Stimulated activated CD4-positive, alpha-beta T cell treated with anti-CD3 and anti-CD28 coated beads, TNF-alpha, amount 100 ng/mL, for 1 hour (primary cell): ENCODE measurements at places on chromosomes 2 and 18.

- no peak for DNase-seq
Measured at GRCh38 chr2:176468457-176469113, 199.3 kb downstream of the MTX2 start.

DNA sequence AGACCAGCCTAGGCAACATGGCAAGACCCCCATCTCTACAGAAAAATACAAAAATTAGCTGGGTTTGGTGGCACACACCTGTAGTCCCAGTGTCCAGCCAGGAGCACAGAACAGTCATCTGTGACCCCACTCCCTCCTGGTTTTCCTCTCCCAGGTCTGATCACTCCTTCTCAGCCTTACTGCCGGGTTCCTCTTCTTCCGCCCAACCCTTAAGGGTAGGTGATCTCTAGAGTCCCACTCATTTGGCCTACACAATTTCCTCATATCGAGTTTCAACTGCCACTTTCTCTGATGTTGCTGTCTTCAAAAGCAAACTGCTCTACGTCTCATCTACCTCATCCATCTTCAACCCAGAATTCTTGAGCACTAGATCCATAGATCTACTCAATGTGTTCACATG, 13.4 kb upstream of the MAT2A start:
- DNase-seq = no peak

- no peak for DNase-seq
Measured at GRCh38 chr18:8350628-8351027, 258.6 kb upstream of the RAB12 start.

DNA sequence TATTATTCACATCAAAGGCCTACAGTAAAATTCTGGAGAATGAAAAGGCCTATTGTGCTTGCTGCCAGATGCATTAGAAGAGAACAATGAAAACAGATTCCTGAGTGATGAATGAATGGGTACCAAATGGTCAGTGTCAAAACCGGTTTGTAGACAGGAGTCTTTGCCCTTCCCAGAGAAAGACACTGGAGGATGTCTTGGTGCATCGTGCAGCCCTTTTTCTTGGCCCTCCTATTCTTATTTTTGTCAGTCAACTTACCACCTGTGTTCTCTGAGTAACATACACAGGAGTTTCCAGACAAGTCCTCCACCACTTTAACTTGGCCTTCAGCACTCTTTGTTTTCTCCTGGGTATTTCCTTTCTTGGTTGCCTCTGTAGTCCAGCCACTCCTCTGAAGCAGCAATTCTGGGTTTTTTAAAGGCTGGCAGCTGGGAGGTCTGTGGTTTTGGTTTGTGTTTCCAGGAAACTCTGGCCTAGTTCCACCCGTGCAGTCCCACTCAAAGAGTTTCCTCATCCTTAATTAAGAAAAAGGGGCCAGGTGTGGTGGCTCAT, 29.4 kb downstream of the PSTPIP2 start:
- DNase-seq = no peak

GRCh38 chr18:32280188-32280783, 90.4 kb downstream of the MEP1B start:
- DNase-seq = no peak

DNA sequence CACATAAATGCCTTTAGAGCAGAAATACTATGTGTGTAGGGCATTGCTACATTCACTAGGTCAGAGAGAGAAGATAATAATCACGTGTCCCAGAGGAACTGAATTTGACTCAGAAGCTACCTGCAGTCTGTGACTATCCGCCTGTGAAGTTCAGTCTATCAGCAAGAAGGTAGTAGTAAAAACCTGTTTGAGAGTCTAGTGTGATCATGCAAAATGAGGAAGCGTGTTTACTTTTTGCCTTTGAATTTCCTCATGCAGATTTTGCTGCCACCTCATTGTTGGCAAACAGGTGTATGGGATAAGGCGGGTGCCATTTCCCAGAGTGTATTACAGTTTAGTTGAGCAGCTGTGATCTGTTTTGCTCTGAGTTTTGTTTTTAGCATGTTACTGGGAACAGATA, 403.9 kb upstream of the FANCL start:
- DNase-seq = no peak

DNA sequence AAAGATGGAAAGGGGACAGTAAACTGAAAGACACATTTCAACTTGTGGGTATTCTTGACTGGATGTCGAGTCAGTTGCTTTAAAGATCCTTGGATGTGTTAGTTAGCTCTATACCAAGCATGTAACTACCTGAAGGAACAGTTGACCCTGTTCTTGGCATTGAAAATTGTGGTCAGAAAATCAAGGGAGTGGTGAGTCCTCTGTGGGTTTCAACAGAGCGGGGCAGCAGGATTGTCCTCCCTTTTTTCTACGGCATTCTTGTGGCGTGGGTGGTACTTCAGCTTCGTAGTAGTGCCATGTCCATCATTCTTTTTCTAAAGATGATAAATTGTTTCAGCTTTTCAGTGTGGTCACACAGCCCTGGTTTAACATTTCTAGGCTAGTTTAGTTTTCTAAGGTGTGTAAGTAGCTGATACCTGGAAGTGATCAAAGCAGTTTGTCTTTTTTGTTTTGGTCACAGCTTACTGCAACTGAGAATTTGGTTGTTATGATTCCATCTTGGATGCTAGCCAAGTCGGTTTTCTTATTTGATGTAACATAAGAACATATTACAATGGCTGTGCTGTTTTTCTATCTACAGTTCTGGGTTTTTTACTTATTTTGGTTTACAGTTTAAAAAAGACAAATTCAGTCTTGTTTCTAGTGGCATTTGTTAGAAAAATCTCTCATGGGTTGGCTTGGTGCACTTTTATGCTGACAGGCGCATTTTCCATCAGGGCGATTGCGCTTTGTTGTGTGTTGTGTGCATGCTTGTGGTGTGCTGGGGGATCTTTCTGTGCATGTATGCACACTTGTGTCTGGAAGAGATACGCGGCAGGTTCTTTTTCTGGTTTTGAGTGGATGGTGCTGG, 84.7 kb downstream of the ZNF407 start:
- no peak for DNase-seq

DNA sequence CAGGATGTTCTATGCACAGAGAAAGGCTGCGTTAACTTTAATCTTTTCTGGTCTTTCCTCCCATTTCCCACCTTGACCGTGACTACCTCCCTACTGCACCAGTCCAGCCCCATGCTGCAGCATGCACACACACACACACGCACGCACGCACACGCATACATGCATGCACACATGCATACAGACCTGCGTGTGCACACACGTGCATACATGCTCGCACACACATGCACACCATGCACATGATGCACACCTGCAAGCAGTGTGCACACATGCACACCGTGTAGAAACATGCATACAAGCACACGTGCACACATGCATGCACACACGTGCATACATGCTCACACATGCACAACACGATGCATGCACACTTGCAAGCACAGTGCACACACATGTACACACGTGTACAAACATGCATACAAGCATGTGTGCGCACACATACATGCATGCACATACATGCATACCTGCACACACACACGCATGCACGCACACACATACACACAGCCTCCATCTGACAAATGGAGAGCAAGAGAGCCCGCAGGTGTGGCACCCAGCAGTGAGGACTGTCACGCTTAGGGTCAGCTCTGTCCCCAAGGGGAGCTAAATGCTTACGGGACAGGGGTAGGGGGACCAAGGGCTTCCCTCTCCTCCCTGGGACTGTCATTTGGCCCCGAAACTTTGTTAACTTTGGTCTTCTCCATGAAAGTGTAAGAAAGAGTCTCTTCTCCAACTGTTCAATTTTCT, 18.2 kb downstream of the SNORC start:
- no peak for DNase-seq

DNA sequence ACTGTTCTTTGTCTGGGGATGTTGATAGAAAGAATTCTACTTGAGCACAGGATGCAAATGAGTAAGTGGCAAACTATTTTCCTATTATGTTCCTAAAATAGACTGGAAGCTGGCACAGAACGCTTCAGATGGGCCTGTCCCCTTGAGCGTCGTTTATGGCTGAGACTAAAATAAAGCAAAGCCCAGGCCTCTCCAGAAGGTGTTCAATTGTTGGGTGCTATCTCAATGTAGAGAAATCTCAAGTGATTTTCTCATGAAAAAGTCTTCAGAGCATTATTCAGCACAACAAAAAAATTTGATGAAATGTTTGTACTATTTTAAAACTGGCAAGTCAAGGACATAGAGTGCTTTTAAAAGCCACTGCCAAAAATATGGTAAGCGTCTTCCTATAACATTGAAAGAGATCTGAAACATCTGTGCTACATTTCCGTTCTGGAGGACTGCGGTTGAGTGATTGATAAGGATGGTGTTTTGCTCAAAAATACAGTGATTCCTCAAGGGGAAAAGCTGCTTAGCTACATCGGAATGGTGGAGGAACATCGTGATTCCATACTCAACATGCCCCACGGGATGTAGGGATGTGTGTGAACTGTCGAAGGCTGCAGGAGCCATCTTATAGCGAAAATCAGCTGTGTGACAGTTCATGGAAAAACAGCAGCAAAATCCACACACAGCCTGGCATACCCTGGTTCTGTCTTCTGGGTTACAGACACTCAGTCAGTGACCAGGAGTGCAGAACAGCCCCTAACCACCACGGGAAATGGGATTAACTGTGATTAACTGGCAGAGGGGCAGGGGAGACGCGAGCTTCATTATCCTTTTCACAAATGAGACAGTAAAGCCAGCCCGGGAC, 10.4 kb upstream of the LRRFIP1 start:
- no peak for DNase-seq

GRCh38 chr2:222424276-222424728, at the start of gene SGPP2:
TSS of gene SGPP2 (plus strand) at chr2:222424543. CDS start at chr2:222424603, 60 bp downstream.
- no peak for DNase-seq

- no peak for DNase-seq
Measured at GRCh38 chr2:74915743-74916142, 42.7 kb upstream of the POLE4 start.

GRCh38 chr18:41989508-41989907, 34.5 kb downstream of the PIK3C3 start:
- no peak for DNase-seq

GRCh38 chr2:117858336-117858735, 43.8 kb downstream of the DDX18 start:
- no peak for DNase-seq

- no peak for DNase-seq
Measured at GRCh38 chr18:78781601-78781960, 198.0 kb upstream of the SALL3 start.

DNA sequence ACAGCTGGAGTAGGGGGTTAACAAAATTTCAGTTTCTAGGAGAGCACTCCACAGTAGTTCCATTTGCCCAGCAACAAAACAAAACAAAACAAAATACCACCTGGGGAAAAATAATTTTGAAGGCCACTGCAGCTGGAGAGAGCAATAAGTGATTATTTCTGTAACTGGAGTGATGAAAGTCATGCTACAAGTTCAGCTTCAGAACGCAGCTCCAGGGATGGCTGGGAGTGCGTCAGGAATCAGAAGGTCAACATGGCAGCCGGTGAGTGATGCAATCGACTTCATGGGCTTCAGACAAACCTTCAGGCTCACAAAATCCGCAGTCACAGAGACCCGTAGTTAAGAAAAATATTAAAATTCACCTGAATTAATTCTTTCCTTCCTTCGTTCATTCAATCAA, 41.0 kb downstream of the ABHD3 start:
- DNase-seq = no peak

DNA sequence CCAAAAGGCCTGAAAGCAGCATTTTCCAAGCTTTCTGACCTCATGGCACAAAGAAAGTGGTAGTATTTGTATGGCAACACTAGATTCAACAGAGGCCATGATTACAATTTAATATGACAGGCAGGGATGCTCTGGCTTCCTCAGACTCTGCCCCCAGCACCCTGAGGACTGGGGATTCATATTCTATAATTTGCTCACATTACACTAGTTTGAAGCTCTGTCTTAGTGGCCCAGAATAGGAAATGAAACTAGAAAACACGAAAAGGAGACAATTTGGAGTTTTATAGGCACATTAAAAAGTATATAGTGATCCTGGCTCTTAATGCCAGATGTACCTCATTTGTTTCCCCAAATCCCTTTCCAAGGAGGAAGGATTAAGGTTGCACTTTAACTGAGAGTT, 173.0 kb upstream of the STK17B start:
- no peak for DNase-seq

DNA sequence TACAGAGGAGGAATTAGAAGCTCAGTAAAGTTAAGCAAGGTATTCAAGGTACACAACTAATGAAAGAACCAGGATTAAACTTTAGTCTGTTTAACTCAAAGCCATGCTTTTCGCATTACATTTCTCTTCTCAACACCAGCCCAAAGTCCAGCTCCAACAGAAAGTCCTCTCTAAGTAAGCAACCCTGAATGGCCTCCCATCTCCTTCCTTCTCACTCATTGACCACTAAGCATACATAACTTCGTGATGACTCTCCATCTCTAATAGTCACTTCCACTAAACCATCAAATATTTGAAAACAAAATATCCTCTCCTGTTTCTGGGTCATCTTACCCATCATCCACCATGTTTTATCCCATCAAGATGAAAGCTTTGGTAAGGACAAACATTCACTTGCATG, 219.8 kb downstream of the RAD51AP2 start:
- no peak for DNase-seq

- no peak for DNase-seq
Measured at GRCh38 chr2:62923242-62923641, 127.4 kb upstream of the OTX1 start.

DNA sequence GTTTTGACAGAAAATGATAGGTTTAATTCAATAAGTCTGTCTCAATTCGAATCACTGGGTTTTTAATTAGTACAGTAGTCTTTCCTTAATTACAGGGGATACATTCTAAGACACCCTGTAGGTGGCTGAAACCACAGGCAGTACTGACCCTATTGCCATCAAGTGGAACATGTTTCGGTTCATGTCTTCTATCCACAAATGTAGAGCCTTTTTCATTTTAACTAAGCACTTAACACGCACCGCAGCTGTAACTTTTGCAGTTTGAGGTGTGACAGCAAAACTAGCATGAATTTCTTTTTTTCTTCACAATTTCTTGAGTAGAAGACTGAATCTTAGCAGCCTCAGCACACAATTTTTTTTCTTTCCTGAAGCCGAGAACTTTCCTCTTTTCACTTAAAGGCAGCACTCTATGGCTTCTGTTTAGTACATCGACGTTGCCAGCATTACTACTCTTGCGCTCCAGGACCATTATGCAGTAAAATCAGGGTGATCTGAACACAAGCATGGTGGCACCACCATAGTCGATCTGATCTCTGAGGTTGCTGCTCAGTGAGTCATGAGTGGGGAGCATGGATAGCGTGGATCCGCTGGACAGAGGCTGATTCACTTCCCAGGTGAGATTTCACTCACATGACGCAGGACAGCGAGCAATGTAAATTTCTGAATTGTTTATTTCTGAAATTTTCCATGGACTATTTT, 805.1 kb downstream of the RNF144A start:
- no peak for DNase-seq
